ENCODE measurements at places on chromosomes 12 and 14.
A peak's percentile ranks its signal among the peaks of the same experiment; 100 is the strongest.

- DNase-seq: no peak
Measured at GRCh38 chr12:32917094-32917611, 20.6 kb upstream of the PKP2 start.

- no peak for DNase-seq
Measured at GRCh38 chr12:57236925-57237595, 7.5 kb downstream of the SHMT2 start.

DNA sequence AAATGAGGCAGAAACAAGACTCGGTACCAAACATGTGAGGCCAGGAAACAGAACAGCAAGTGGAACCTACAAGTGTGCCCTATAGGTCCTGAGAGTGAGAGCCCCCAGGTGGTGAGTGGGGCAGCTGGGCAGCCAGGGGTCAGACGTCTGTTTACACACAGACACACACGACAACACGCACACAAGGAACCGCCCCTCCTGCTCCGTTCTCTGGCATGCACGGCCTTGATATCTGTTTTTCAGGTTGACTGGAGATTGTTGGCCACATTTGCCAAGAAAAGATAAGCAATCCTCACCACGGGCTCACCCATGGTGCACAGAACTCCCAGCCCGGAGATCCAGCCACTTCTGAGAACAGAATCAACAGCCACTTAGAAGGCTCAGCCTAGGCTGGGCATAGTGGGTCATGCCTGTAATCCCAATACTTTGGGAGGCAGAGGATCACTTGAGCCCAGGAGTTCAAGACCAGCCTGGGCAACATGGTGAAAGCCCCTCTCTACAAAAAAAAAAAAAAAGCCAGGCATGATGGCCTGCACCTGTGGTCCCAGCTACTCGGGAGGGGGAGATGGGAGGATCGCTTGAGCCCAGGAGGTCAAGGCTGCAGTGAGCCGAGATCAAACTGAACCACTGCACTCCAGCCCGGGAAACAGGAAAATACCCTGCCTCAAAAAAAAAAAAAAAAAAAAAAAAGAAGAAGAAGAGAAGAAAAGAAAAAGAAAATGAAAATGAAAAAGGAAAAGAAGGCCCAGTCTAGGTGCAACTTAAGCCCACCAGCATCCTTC, 19.4 kb upstream of the EIF5 start:
- no peak for DNase-seq

- no peak for DNase-seq
Measured at GRCh38 chr14:73249564-73250316, 12.4 kb downstream of the PAPLN start.

DNA sequence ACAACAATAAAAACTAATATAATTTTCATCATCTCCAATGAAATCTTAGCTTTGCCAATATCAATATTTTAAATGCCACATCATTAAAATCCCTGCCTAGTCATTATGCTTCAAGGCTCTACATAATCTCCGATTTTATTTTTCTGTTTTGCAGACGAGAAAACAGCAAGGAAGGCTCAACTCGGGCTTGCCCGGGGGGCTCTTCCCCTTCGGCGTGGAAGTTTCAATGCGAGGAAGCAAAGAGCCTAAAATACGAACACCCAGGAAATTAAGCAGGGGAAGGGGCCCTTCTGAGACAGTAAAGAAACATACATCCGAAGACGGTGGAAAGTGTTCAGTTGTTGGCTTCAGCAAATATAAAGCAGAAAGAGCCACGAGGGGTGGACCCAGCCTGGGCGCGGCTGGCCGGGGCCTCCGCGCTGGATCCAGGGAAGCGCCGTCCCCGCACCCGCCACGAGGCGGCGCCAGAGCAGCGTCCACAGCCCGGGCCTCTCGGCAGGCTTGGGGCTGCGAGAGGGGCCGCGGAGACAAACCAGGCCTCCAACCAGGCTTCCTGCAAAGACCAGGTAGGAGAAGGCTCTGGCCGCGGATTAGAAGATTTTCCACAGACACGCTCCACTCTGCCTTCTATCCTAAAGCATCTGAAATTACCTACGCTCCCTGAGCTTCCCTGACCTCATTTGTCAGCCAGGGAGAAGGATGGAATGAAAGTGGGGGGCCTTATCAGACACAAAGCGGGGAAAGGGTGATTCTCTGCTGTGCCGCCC, 77.2 kb downstream of the SERPINA3 start:
- DNase-seq: peak; percentile 36

DNA sequence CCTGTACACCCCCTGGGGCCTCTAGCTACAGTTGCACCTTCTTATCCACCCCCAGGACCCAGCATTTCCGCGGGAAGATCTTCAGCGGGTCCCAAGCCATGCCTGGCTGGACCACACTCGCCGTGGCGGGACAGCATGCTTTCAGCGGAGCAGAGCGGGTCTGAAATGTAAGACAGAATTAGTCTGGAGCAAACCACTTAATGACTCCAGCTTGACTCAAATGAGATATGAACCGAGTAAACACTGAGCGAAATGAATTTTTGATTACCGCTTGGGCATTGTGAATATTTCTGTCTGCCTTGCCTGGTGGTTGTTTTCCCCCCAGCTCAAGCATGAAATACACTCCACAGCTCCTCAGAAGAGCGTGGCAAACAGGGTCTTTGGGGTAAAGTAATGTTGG, 60.8 kb downstream of the SLC24A4 start:
- no peak for DNase-seq
